T-helper 1 cell (primary cell): ENCODE measurements at places on chromosomes 4 and X.

GRCh38 chr4:7358100-7358735, 76.5 kb downstream of the PSAPL1 start:
- DNase-seq: no peak

GRCh38 chrX:105697984-105698781, 124.2 kb upstream of the NRK start:
- no peak for DNase-seq

DNA sequence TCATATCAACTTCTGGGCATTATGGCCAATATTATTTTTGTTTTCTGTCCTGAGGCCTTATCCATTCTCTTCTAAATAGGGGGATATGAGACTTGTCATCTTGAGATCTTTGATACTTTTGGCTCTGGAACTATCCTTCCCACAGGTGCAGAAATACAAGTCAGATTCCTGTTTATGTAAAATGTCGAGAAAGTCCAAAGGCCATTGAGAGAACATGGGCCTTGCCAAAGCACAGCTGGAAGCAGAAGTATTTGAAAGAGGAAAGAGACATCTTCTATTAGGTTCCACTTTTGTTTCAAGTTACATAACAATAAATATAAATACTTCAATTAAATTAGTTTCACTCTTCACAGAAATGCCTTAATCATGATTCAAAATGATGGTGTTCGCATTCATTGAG, 20.8 kb upstream of the PRSS48 start:
- DNase-seq: no peak

DNA sequence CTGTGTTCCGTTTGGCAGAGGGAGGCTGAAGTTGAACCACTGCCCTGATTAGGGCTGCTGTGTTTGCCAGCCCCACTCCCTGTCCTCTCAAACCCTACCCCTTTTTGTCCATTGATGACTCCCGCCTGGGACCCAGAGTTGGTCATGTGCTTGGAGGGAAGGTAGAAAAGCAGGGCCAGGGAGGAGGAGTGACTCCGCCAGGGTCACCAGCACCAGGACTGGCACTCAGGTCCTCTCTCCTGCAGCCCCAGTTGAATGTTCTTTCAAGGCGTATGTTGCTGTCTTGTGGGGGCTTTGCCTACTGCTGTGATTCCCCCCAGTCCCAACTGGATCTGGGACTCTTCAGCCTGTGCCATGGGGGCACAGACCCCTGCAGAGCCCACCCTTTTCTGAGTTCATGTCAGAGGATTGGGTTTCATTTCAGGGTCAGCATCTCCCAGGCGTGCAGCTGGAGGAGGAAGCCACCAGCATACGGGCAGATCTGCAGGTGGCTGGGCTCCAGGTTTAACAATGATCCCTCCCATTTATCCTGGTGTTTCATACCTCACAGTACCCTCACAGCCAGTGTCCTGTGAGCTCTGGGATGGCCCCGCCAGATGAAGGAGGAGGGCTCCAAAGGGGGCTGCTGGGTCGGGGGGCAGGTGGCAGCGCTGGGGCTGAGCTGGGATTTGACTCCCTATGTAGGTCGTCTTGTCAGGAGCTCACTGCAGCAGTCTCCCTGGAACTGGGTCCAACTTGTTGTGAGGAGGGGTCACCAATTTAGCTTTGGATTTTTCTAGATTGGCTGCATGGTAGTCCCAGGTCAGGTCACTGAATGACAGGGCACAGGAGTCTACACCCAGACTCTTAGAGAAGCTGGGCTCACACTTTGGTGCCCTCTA, 55.7 kb downstream of the MSX1 start:
- no peak for DNase-seq

DNA sequence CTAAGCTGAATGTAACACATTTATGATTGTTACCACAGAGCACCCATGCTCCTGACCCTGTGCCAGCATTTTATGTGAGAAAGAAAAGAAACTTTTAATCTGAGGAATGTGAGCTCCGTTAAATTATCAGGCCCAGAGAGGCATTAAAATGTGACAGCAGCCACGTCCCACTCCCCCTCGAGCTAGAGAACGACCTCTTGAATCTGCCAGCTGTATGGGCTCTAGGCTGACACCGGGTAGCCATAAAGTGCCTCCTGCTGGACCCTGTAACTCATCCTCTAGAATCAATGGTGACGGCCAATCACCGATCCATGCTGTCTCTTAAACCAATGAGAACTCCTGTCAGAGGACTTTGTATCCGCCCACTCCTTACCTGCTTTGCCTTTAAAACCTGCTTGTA, 110.2 kb upstream of the ADRA2C start:
- DNase-seq: no peak
